ENCODE measurements at places on chromosomes 6 and 20.

DNA sequence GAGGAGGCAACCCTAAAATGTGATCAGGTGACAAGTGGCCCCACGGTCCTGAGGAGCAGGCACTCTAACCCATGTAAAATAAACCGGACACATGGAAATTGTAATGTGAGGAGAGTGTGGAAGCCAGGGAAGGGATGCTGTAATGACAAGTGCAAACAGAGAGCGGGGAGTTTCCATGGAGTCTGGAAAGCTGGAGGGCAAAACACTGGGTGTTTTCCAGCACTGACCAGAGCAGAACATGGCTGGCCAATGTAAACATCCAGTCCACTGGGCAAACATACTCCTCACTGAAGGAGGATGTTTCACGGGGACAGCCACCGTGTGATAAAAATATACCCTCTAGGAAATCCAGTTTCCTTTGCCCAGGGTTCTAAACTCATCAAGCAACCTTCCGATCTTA is 219.0 kb upstream of the JARID2 start:
- no peak for DNase-seq

DNA sequence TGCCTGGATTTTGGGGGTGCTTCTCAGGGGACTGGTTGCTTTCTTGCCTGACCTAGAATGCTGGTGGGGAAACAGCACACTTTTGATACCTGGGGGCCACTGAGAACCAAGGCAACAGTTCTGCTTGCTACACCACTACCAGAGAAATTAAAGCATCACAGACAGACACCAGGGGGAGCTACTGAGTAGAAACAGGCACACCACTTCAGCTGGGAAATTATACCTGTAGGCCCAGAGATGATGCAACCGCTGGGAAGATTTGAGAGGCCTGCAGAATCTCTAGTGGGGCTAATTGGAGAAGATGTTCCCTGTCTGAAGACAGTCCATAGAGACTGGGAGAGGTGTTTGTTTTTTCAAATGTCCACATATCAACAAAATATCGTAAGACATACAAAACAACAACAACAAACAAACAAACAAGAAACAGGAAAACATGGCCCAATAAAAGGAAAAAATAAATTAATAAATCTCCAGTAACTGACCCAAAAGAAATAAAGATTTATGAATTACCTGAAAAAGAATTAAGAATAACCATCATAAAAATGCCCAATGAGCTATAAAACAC is 129.4 kb upstream of the RIN2 start:
- no peak for DNase-seq

DNA sequence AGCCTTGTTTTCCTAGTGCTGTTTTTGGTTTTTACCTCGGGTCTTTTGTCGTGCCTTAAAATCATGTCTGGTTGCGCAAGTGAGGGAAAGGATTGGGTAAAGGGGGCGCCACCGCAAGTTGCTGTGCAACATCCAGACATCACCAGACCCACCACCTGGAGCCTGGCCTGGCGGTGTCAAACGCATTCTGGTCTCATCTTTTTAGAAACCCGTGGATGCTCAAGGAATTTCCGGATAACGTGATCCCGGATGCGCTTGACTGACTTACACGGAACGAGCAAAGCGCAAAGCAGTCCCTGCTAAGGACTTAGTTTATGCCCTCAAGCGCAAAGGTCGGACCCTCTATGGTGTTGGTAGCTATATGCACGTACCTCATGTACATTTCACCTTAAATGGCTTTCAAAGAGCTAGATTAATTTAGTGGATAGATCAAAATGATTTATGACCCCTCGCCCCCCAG is 105.2 kb downstream of the OR2B2 start:
- DNase-seq, result no peak

- DNase-seq, result no peak
These were observed 9.0 kb upstream of the BTN3A1 start for GRCh38 chr6:26392932-26393636.

DNA sequence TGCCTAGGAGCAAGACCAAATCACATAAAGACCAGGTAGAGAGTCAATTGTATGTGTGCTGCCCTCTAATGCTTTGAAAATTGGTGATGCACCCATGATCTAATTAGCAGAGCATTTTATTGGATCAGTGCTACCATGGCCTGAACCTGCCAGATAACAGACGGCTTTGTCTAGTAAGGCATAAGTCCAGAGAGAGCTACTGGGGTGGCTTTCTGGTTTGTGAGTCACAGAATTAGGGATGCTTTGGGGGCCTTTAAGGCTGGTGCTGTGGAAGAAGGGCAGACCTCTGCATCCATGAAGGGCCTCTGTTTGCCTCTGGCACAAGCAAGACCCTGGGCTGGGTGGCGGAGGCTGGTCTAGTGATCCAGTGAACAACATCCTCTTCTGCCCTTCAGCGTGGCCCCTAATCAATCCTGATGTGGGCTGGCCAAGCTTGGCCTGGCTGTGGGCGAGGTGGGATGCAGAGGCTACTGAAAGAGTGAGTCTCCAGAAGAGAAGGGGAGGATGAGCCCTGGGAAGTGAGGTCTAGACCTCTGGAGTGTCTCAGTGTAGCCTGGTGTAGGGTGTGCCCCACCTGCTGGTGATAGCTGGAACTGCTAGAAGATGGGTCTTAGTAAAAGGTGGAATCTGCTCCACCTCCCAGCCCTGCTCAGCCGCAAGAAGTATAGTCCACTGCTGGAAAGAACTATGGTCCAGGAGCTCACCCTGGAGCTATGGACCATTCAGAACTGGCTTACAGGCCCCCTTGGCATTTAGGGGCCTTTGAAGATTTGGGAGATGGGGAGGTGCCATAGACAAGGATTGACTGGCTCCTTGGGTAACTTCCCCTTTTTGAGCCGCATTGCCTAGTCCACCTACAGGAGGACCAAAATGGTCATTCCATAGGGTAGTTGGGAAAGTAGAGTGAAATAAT is 36.7 kb upstream of the AAR2 start:
- DNase-seq, result peak; percentile 9

- DNase-seq, result no peak
These were observed 37.3 kb downstream of the NINL start for GRCh38 chr20:25547999-25548398.

DNA sequence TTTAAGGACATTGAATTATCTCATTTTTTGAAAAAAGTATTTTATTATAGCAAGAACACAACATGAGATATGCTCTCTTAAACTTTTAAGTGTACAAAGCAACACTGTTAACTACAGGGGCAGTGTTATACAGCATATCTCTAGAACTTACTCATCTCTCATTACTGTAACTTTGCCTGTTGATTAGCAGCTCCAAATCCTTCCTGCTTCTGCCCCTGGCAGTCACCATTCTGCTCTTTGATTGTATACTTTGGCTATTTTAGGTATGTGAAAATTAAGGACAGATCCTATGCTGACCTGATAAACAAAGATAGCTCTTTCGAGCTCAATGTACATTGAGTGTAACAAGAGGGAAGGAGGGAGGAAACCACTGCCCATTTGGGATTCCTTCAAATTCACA is 1349.8 kb upstream of the GJE1 start:
- DNase-seq, result peak; percentile 7

Data from AG04449 (cell line).